ENCODE measurements at places on chromosomes 13 and 19.

GRCh38 chr19:58554494-58555368 is at the start of gene CHMP2A:
CHMP2A (minus strand) TSS chr19:58555105; CDS start chr19:58554212, 893 bp downstream.
- DNase-seq = peak; percentile 91

DNA sequence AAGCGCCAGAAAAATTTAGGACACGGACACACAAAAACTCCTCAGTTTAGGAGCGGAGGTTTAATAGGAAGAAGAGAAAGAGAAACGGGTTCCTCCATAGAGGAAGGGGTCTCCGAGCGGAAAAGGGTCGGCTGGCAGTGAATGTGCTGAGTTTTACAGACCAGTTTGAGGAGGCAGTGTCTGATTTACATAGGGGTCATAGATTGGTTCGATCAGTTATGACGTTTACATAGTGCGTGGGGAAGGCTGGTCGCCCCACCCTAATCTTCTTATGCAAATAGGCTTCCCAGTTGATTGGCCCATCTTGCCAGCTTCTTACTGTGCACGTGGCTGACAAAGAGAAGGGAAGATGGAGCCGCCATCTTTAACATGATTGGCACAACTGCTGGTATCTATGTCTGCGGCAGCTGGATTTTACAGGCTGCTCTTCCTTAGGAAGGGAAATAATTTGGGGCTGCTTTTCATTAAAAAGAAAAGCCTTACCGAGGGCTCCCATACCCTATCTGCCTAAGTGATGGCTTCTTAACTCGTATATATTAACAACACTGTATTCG is 1.2 kb upstream of the ZNF225 start:
- no peak for DNase-seq

- no peak for DNase-seq
These were observed 460 bp downstream of the MEDAG start for GRCh38 chr13:30906411-30907051.

GRCh38 chr19:27674701-27675100 is 1538.2 kb downstream of the UQCRFS1 start:
- DNase-seq = no peak

DNA sequence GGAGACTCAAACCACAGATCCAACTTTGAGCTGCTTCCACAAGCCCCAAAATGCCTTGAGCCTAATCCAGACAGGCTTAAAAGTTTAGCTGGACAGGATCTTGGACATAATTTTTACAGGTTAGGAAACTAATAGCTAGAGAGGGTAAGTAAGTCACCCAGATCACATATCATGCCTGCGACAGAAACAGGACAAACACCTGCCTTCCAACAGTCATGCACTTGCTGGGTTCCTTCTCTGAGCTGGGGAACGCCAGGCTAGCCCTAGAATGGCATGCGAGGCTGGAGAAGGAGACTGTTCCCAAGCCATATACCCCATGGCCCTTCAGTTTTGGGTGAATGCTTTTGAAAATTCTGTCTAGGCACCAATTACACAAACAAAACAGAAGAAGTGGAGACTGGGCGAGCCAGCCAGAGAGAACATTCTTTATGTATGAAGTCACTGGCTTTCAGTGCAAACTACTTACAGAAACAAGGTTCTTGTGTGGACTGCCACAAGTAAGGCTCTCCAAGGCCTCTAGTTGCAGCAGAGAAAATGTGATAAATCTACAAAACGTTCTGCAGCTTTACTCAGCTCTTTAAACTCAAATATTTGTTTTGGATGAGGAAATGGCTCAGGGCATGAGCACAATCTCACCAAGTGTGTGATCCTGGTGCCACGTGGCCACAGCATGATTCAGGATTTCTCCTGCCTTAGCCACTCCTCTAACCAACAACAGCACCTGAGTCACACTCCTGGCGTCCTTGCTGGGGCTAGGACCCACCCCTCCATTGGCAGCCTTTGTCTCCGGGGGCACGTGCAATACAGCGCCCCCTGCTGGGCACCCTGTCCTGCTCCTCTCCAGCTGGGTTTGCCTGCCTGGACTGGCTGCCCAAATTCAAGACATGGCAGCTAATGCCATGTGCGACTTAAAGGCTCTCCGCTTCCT is 73.4 kb upstream of the UBL3 start:
- DNase-seq = peak; percentile 81

DNA sequence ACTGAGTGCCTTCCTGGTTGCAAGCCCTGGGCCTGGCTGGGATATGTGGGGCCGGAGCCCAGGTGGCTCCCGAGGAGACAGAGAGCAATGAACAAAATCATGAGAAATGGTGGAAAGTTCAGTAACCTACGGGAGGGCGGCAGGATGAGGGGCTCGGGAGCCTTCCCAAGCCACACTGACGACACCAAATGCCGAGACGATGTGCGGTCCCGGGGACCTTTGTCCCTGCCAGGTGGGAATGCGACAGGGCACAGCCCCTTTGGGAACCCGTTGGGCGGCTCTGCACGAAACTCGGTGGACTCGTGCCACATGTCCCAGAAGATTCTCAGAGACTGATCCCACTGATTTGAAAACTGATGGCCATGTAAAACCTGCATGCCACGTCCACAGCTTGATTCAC is 11.7 kb upstream of the ZNF14 start:
- no peak for DNase-seq

- DNase-seq = no peak
These were observed 227.9 kb upstream of the ARGLU1 start for GRCh38 chr13:106795847-106796246.

- DNase-seq = no peak
These were observed 12.0 kb upstream of the CEACAM21 start for GRCh38 chr19:41563854-41564514.

GRCh38 chr19:1520203-1520780 is 3.6 kb upstream of the PLK5 start:
- DNase-seq = no peak

DNA sequence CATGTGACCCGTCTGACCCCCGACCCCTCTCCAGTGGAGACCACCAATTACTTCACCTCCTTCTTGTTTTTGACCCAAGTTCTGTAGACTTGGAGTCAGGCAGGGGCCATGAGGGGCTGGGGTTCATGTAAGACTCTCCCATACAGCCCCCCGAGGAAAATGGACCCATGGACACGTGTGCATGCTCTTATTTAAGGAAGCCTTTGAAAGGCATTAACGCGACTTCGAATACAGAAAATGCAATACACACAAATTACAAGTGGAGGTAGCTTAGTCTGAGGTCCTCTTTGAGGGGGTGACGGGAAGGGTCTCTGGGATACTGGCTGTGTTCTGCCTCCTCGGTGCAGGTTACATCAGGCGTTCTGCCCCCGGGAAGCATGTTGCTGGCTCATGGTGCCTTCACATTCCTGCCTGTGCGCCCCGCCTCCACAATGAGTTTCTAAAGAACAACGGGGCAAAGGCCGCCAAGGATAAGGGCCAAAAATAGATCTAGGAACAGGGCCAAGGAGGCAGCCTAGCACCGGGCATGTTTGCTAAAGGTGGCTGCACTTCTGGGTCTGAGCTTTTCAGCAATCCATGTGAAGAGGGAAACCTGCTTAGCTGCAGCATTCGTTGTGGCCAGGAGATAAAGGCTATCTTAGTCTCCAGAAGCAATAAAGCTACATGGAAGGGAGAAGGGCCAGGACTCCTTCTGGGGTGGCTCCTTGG is 54.5 kb downstream of the RAB20 start:
- DNase-seq = no peak
